ENCODE measurements at places on chromosomes 3 and 15.

GRCh38 chr3:176759815-176760506 lies 437.3 kb downstream of the TBL1XR1 start:
- DNase-seq = no peak

DNA sequence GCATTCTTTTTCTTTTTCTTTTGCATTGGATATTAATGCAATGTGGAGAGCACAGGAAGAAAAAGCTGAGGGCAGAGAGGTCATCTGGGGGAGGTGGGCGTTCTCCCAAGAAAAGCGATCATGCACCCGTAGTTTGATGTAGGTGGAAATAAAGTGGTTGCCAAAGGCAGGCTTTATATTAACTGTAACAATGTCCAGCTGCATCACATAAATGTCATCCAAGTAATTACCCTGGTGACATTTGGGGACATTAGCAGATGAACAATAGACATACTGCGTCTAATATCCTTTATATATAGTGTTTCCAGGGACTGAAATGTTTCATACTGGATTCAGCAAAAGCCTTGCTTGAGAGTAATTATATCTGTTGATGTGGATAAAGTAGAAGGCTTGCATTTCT lies 135.5 kb downstream of the CNTN6 start:
- DNase-seq = no peak

DNA sequence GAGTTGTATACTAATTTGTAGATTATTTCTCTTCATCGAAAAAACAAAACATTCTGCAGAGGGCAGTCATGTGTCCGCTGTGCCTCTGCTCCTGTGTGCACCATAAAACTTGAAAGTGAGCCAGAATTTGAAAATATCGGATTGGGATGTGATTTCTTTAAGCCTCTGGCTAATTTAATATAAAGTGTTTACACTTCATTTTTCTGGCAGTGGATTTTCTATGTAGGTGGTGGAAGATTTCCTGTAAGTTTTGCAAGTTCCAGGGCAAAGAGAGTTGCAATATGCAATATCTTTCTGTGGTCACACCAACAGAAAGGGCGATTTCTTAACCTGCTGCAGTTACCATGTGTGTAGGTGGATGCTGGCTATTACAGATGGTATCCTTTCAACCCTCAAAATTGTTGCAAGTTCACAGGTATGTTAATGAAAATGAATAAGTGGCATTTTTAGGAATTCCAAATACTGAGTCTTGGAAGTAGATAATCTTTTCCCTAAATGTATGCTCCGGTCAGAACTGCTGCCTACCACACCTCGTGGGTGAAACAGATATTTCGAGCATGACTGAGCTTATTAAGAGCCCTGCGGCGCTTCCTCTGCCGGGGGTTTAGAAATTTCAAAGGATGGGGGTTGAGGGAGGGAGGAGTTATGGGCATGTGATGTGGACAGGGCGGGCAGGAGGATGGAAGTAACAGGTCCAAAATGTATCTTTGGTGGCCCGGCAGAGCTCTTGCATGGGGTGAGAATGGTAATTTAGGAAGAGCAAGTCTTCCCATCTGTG lies 134.0 kb downstream of the PGPEP1L start:
- no peak for DNase-seq

DNA sequence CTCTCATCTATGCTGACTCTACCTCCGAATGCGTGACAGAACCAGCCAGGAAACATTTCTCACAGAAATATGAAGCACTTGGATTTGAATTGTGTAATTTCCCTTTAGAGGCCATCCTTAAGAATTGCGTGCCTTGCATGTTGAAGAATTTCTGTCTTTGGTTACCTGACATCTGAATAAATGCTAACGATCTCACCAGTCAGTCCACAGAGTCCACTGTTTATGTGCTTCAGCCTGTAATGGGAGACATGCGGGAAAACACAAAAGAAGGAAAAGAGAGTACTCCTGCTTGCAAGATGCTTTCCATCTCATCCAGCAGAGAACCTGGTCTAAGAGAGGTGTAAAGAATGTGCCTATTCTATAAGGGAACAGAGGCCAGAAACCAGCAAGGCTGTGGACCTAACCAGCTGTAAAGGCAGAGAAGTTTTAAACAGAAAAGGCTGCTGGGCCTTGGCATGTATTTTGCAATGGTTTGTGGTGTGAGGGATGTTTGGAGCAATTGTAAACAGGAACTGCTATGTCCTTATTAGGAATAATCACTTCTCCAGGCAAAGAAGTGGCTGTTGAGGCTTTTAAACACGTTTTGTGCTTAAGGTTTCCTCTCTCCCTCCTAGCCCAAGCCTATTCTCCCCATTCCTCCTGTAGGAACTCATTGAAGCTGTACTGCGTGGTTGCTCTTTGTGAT lies 36.4 kb upstream of the BOC start:
- DNase-seq = no peak

- no peak for DNase-seq
Observed at GRCh38 chr3:34376691-34377090, 578.3 kb downstream of the PDCD6IP start.

GRCh38 chr3:123636431-123636841 lies 51.6 kb upstream of the HACD2 start:
- DNase-seq = no peak

GRCh38 chr15:65323071-65323511 lies 18.6 kb downstream of the RNU5B-1 start:
- DNase-seq = no peak

DNA sequence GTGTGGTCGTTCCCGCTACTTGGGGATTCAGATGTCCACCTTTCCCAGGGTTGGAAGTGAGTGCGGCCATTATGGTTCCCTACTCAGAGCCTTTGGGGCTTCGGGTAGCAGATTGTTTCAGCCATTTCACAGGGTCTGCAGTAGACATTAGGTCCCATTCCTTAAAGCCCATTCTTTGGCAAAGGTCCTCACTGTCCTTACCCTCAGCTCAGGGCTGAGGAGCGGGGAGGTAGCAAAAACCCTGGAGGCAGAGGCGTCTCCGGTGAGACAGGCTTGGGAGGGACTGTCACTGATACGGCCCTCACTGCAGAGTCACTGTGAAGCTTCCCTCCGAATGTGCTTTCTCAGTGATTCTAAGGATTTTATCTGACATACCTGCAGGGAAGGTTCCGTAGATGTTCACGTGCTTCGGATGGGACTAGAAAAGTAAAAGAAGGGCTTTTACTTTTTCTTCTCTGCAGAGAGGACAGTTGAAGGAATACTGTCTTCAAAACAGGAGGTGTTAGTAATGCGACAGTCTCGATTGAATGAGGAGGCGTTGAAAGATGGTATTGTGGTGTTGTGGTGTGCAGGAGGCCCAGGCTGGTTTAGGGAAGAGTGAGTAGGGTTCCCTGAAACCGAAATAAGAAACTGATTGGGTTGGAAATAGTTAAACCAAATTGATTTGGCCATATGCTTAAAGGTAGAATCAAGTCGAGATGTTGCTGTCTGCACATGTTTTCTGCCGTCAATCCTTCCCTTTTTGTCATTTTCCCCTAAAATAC lies 630 bp downstream of the ATP6V1A start:
- peak; percentile 65 for DNase-seq

GRCh38 chr15:88693191-88693590 lies 54.4 kb downstream of the ISG20 start:
- DNase-seq = no peak
